ENCODE measurements at places on chromosomes 4 and X. TPM values are rescaled to one million over a fixed set of nuclear protein-coding genes. Genes with fewer than 3 reads are reported as not detected.

- no peak for DNase-seq
These were observed 63.6 kb downstream of the SMIM20 start for GRCh38 chr4:25977397-25978170.

DNA sequence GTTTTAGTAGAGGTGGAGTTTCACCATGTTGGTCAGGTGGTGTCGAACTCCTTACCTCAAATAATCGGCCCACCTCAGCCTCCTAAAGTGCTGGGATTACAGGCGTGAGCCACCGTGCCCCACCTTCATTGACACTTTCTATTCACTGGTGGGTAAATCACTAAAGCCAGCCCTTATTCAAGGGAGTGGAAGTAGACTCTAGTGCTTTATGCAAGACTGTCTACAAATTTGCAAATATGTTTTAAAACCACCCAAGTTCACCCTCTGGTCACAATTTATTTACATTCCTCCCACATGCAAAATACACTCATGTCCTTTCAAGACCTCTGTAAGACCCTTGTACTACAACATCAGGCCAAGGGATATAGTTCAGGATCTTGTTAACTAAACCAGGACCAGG lies 45.0 kb downstream of the SLC34A2 start:
- DNase-seq: no peak

GRCh38 chr4:23882976-23883531 lies 6.8 kb downstream of the PPARGC1A start:
- no peak for DNase-seq

- no peak for DNase-seq
These were observed 20.1 kb downstream of the PPP2R2C start for GRCh38 chr4:6452116-6452896.

DNA sequence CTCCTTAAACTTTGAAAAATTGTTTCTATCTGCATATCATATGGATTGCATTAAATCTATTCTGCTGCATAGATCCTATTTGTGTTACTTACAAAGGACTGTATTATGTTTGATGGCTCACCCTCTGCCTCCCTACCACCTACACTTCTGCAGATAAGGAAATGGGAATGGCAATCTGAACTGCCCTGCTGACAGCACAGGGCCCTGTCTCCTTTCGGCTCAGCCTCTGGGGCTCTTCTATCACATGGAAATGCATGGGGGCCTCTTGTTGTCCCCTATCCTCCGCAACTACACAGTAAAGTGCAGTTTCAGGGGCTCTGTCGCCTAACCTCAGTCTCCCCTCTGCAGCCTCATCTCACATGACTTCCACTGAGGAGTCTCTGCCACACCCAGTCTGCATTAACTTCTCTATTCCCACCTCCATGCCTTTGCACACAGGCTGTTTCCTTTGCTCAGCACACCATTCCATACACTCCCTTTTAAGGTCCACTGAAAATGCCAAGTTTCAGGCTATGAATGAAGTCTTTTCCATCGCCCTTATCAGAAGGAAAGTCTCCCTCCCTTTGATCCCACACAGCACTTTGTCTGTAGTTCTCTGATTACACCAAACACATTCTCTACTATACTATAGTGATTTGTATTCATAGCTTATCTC lies 12.5 kb downstream of the RELL1 start:
- no peak for DNase-seq

MAGED4 gene
- total RNA-seq: 0.45 TPM

Data from activated T-cell treated with anti-CD3 and anti-CD28 coated beads, Interleukin-2, amount 50 U/mL, for 4 hours (primary cell).